Right renal cortex interstitium (tissue), 3 donors: ENCODE measurements at places on chromosomes 3 and 15. TPM values are rescaled to one million over a fixed set of nuclear protein-coding genes. Genes with fewer than 3 reads are reported as not detected.

GRCh38 chr3:8276506-8276905, 225.1 kb upstream of the LMCD1 start:
- DNase-seq, result no peak

DNA sequence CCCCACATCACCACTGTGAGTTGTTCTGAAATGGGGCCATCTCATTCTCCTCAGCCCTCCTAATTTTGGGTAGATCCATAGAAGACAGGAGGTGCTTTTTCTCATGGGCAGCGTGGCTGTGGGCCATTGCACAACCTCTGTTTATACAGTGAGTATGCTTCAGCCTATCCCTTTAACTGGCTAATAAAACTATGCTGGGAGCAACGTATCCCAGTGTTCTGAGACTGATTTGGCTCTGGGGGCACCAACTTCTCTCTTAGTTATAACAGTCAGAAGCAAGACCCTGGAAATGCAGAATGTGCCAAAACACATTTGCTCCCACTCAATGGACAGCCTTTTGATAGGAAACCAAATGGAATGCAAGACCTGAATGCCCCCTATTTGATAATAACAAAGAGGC, 97.1 kb upstream of the ICE2 start:
- DNase-seq, result no peak

DNA sequence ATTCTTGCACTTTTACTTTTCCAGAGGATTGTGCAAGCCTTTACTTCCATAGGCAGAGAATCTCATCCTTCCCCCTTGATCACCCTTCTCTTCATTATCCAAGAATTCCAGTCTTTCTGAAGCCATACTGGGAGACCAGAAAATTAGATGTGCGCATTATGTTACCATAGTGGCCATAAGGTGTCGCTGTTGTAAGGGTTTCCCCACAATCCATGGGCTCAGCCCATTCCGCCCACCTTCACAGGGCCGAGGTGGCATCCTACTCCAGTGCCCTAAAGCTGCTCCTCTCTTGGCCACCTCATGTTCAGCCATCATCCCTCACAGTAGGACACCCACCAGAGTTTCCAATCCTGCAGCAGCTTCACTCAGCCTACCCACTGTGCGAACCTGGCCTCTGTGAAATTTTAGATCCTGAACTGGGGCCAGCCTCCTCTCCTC, 35.0 kb downstream of the CTSH start:
- no peak for DNase-seq

GRCh38 chr15:100253640-100254039, 88.1 kb downstream of the ADAMTS17 start:
- no peak for DNase-seq

DNA sequence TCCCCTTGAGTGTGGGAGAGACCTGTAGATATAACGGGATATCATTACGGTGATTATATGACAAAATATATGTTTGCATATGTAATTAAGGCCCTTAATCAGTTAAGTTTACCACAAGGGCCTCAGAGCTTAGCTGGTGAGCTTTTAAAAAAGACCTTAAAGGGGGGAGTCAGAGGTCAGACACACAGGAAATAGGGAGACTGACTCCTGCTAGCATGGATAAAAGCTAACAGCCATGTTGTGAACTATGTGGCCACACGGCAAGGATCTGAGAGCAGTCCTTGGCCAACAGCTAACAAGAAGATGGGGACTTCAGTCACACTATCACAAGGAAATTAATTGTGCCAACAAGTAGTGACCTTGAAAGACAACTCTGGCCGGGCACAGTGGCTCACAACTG, 3.1 kb downstream of the STAG1 start:
- DNase-seq, result no peak

- DNase-seq, result no peak
These were observed 155.2 kb downstream of the RBPMS2 start for GRCh38 chr15:64619880-64620839.

GRCh38 chr15:74392451-74392830, 25.0 kb upstream of the CYP11A1 start:
- no peak for DNase-seq

DNA sequence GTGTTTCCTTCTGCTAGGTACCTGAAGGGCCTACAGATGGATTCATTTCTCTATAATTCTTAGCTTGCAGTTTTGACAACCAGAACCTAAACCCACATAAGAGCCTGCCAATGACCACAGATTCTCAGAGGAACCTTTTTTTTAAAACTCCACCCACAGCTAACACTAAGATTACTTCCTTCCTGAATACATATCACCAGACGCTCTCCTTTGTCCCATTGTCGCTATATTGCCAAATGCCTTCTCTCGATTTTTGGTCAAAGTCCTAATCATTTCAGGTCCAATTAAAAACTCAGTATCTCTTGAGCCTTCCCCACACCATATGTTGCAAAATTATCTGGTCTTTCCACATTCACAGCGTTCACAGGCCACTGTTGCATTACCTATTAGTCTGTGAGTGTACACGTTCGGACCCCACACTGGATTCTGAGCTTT, 12.4 kb downstream of the ZNF710 start:
- no peak for DNase-seq

- no peak for DNase-seq
These were observed 6.3 kb downstream of the XIRP1 start for GRCh38 chr3:39185959-39186691.

DNA sequence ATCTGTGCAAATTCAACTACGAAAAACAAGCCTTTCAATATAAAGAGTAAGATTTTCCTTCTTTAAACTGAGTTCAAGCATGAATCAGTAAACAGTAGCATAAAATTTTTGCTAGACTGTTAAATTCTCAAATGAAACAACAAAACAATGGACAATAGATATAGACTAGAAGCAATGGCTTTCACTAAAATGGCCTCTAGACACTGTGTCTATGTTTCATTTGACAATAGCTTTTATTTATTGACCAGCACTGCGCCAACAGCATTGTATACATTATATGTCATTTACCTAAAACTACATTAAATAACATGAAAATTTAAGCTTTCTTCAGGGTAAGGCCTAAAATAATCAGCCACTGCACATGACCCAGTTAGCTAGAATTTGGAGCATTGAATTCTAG, 148.5 kb downstream of the DUT start:
- no peak for DNase-seq

DNA sequence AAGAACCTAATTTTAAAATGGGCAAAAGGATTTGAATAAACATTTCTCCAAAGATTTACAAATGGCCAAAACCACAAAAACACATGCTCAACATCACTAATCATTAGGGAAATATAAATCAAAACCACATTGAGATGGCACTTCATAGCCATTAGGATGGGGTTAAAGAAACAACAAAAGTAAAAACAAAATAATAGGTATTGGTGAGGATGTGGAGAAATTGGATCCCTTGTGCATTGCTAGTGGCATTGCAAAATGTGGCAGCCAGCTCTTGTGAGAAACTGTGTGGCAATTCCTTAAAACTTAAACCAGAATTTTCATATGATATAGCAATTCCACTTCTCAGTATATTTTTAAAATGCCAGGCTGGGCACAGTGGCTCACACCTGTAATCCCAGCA, 126.5 kb downstream of the STT3B start:
- DNase-seq, result no peak

GRCh38 chr15:57345584-57345983, 30.7 kb upstream of the CGNL1 start:
- DNase-seq, result no peak

DNA sequence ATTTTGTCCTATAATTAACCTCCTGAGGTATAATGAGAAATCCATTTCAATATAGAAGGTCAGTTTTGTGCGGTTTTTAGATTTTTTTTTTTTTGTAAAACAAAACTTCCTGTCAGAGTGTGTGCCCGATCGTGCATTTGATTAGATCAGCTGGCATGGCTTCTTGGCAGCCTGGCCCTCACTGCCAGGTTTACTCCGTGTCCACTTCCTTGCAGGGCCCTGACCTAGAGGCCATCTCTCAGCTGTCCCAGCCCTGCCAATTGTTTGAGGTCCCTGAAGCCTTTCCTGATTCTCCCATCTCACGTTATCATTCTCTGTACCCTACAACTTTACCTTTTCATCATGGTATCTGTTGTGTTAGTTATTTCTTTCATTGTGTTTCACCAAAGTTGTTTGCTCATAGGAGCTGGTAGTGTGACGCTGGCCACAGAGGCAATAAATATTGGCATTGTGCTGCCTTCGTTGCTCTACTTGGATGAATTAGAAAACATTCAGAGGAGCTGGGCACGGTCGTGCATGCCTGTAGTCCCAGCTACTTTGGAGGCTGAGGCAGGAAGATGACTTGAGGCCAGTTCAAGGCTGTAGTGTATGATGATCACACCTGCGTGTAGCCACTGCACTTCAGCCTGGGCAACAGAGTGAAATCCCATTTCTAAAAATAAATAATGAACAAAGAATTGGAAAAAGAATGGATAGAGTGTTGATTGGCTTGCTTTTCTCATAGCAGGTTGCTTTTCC, 202.0 kb downstream of the GHSR start:
- DNase-seq, result no peak

- DNase-seq, result no peak
These were observed 92.0 kb downstream of the GABRG3 start for GRCh38 chr15:27062951-27063350.

DNA sequence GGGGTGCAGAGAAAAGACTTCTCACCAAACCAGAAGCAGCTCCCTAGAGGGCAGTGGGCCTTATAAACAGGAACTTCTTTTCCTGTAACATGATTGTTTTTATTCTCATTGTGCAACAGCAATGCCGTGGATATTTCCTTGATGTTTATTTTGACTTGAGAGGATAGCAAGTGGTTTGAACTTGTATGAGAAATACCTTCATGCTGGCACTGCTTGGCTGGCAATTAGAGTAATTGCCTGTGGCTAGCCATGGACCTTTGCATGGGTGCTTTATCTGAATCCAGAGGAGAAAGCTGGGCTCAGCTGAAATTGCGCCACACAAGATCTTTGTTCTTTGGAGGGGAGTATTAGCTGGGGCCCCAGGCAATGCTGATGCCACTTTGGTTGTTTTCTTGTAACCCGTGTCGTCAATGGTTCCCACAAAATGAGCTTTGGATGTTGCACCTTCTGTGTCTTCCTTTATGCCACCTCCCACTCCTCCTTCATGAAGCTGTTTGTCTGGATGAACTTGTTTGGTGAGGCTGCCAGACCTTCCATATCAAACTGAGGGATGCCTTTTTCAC, 37.9 kb downstream of the CMTM8 start:
- no peak for DNase-seq

DNA sequence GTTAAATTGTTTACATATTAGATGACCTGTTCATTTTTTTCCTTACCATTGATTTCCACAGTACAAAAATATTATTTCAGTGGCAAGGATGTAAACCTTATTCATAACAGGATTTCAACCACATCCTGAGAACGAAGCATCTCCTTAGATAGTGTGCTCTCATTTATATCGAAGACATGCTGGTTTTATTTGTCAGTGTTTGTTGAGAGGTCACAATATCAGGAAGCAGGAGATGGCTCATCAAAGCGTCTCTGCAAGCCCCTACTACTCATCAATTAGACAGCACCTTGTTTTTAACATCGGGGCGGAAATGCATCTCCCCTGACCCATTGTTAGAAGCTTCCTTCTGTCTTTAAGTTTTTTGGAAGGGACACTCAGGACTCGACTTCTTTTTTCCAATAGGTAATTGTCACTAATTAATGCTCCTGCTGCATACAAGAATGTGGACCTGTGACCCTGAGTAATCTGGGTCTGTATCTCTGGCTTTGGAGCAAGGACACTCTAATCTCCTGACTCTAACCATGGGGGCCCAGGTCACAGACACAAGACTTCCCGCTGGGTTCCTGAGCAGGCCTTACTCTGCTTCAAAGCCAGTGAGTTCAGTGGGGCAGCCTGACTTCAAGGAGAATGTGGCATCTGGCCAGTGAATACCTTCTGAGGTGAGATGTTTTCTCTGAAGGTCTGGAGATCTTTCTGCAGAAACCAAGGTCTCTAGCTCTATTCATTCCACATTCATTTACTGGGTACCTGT, 50.3 kb downstream of the MECOM start:
- DNase-seq, result no peak

GRCh38 chr3:37770336-37770735, 91.3 kb upstream of the CTDSPL start:
- DNase-seq, result no peak

DNA sequence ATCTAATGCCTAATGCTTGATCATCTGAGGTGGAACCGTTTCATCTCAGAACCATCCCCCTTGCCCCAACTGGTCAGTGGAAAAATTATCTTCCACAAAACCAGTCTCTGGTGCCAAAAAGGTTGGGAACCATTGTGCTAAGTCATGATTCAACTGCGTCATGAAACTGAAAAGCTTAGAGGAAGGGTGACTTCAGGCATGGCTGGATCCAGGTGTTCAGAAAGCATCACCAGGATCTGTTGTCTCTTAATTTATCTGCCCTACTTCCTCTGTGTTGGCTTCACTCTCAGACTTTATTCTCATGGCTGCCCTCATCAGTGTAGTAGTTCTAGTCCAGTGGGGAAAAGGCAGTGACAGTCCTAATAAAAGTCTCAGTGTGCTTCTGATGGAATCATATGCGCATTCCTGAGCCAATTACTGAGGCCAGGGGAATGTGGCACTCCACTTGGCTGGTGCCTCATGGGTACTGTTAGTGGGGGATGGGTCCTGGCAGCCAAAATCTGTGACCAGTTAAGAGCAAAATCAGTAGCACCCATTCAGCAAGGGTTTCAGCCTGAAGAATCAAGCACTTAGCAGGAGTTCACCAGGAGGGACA, 110.3 kb downstream of the WNT5A start:
- no peak for DNase-seq

DNA sequence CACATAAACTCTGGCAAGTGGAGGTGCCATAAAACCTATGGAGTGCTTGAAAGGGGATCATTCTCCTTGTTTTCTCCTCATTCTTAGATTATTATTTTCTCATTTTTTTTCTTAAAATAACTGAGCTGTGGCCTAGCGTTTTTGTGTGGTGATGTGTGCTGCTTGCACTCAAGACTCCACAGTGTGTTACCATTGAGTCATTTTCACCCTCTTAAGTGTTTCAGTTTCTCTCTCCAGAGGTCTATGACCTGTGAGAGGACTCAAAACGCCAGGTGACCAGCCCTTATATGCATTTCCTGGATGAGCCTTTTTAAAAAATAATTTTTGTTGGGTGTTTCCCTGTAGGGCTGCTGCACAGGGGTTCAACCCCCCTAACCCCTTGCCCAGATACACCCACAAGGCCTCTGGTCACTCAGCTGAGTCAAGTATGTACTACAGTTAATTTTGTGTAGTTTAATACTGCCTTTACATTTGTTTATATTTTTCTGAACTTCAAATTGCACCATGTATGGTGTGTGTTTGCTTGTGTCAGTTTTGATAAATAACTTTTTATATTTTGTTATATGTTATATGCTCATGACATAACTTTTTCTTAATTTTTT, 15.4 kb upstream of the BTLA start:
- no peak for DNase-seq

- DNase-seq, result no peak
These were observed 74.7 kb downstream of the MAGI1 start for GRCh38 chr3:65963787-65964677.

The CSNK1G1 gene
- polyA plus RNA-seq, result 23.1 TPM

The UBAP1L gene
- polyA plus RNA-seq, result 2.6 TPM

The CACNA1D gene
- polyA plus RNA-seq, result 14.7 TPM

The SLC24A5 gene
- 0.61 TPM for polyA plus RNA-seq

The SLC33A1 gene
- polyA plus RNA-seq, result 49.3 TPM

The STRC gene
- 0.47 TPM for polyA plus RNA-seq

The UBP1 gene
- polyA plus RNA-seq, result 94.0 TPM

The PGBD4 gene
- 2.3 TPM for polyA plus RNA-seq

The ILDR1 gene
- 8.1 TPM for polyA plus RNA-seq
